ENCODE measurements at places on chromosomes 16 and 17.
A peak's percentile ranks its signal among the peaks of the same experiment; 100 is the strongest.

GRCh38 chr17:74842146-74842598 is 17.5 kb downstream of the GRIN2C start:
- DNase-seq = no peak

GRCh38 chr16:10941127-10941933 is 938 bp downstream of the DEXI start:
- no peak for DNase-seq

DNA sequence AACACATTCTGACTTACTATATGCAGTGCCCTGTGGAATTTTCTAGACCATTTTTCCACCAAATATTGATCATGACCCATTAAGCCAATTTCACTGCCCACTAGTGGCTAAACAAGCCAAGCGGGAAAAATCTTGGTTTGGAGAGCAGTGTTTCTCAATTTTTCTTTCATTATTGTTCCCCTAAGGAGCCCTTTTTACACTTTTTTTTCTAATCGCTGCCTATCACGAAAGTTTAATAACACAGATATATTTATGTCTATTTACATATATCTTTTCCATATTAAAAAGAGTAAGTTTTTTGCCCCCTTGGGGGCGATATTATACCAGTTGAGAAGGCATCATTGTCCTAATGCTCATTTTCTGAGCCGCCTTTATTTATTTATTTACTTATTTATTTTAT is 10.8 kb upstream of the TLCD3B start:
- DNase-seq = no peak

DNA sequence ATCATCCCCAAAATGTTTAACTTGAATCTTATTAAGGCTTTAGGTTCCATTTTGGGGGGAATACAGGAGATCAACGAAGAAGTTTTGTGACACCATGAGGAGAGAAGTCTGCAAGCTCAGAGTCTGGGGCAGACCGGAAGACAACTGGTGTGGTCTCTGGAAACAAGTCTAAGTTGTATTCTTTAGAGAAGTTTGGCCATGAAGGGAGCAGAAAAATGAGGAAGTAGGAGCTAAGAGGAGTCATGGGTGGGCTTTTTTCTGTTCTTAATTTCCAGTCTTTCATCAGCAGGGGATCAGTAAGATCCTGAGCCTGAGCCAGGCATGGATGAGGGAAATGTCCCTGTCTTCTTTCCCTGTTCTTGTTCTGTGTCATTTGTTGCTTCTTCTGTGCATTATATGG is 35.8 kb upstream of the NF1 start:
- DNase-seq = no peak

DNA sequence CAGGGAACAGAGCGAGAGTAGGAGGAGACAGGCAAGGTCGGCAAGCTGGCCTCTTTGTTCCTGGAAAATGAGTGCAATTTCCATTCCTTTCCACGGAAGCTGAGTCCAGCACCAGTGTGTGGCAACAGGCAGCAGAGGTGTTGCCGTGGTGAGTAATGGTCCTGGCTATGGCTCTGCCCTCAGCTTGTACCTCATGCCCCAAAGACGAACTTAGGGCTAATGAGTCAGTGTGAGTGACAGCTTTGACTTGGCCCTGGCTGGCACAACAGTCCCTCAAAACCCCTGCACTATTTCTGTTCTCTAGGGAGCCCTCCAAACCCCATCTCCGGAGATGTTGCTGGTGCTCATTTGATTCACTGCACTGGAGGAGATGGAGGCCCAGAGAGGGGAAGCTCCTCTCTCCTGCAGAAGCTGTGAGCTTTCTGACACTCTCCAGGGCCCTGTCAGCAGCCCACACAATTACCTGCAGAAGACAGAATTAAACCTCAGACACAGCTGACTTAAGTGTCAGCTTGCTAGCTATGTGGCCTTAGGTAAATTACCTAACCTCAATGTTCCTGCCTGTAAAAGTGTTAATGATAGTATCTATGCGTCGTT is 129.9 kb downstream of the TMEM132E start:
- DNase-seq = no peak

DNA sequence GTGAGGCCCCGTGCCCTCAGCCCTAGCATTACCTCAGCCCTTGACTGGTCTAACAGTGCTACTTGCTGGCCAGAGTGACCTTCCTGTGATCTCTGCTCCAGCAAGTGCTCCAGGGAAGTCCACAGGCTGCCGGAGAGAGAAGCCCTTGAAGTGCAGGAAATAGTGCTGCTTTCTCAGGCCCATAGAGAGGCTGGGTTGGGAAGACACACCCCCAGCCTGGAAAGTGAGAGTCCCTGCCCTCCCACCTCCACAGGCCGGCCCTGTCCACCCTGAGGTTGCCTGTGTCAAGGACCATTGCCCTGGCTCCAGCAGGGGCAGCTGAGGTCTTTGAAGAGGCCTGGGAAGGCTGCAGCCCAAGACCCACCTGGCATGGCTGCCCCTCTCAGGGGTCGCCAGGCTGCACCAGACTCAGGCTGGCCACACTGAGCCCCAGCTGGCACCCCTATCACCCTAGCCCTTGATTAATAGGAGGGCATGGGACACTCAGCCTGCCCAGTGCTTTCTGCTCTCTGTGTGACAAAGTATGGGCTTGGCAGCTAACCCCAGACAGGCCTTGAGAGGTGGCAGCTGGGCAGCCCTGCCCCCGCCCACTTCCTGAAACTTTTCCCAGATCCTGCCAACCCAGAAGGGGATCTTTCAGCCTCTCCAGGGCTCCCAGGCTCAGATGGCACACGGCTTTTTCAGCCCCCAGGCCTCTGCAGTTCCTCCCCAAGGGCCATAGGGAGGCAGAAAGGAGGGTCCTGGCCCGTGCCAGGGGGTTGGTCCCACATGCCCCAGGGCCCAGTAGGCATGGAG is 21.7 kb downstream of the ATP6V0D1 start:
- DNase-seq = no peak

GRCh38 chr16:76265434-76266045 is 11.7 kb upstream of the CNTNAP4 start:
- peak; percentile 49 for DNase-seq
